Left renal cortex interstitium (tissue), 4 donors: ENCODE measurements at places on chromosomes 3 and 15. TPM values are rescaled to one million over a fixed set of nuclear protein-coding genes. Genes with fewer than 3 reads are reported as not detected.

The TGM4 gene
- polyA plus RNA-seq, result not detected

The CFAP92 gene
- 1.5 TPM for polyA plus RNA-seq

The MRPS11 gene
- polyA plus RNA-seq, result 43.2 TPM

The PPP1R14D gene
- polyA plus RNA-seq, result 0.59 TPM

The SLC6A20 gene
- polyA plus RNA-seq, result 0.11 TPM

The ITIH4 gene
- 11.0 TPM for polyA plus RNA-seq

The RTP1 gene
- not detected for polyA plus RNA-seq

The SV2B gene
- 0.86 TPM for polyA plus RNA-seq

The CACNA2D2 gene
- polyA plus RNA-seq, result 18.6 TPM

The HIGD1A gene
- 160 TPM for polyA plus RNA-seq

DNA sequence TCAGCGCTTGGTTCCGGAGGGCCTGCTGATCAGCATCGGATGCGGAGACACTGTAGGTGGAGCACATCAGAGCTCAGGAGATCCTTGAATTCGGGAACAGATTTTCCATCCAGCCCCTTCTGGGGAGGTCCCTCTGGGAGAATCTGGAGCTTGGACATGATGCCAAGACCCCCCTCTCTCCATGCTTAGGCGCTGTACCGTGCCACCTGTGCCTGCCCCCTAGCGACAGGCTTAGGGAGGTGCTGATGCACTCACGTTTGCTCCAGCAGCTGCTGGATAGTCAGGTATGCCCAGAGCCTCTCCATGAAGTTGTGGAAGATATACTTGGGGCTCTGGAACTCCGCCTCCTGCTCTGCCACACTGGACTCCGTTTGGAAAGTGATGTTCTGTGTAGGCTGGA, 9.7 kb downstream of the ITIH4 start:
- DNase-seq, result no peak

GRCh38 chr3:129984125-129984524, 9.6 kb downstream of the TRH start:
- no peak for DNase-seq

DNA sequence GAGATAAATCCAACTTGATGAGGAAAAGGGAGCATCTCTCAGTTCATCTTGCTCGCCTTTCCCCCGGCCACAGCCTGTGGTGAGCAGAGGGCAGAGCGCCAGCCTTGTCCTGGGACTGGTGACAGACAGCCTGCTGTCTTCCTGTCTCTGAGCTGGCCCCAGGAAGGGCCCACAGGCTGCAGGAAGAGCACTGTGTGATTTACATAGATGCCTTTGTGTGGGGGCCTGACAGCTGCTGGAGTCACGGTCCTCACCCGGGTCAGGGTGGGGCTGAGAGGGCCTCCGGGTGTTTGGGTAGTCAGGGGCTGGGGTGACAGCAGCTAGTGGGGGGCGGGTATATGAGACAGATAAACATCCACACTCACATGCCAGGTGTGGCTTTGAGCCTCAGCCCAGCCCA, 29.3 kb downstream of the PLA2G4D start:
- no peak for DNase-seq

- DNase-seq, result no peak
These were observed 52.8 kb upstream of the LRIG1 start for GRCh38 chr3:66553441-66554113.

DNA sequence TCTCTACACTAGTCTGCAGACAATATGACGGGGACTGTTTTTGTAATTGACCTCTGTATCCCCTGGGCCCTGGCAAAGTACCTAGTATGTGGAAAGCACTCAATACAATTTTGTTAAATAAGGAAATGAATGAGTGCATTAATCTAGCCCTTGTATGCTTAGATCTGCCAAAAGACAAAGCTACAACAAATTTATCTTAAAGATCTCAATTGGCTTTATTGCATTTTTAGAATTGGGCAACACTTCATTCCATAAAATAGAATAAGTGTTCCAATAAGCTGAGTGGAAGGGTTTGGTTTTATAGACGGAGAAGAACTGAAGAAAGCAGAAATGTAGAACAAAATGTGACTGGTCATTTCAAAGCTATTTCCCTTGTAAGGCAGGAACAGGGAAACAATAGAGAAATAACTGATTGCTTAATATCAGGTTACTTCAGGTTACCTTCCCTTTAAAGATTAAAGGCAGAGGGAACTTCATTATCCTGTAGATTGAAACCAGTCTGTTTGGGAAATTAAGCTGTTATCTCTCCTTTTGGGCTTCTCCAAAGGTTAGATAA, 108.3 kb upstream of the MME start:
- no peak for DNase-seq

DNA sequence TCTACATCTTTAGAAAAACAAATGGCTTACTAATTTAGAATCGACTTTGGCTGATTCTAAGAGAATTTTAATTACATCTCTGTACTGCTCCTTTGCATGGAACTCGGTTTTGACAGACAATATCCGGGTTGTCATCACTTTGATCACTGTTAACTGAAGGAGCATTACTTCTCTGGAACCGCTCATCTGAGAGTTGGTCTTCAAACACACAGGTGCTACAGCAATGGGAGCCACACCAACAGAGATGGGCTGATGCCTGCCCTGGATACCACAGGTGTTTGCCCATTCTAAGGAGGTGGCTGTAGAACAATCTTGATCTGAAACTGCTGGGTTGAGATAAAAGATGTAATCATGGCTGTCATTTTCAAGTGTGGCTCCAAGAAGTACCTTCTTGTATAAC, 21.6 kb downstream of the LINS1 start:
- no peak for DNase-seq

DNA sequence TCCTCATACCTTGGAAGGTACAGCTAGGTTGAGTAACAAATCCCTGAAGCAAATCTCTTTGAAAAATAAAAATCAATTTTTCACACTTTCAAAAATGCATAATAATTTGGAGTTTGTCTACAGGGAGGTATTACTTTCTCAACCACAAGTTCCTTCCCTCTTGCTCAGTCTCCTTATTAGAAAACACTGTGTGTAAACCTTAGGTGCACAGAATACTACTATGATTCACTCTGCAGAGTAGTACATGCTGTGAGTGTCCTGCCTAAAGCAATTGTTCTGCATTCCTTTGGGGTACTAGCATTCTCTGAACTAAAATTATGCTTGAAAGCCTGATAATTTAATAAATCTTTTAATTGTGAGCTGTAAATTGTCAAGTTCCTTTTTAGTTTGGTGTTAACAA, 115.9 kb upstream of the EPHA3 start:
- no peak for DNase-seq

DNA sequence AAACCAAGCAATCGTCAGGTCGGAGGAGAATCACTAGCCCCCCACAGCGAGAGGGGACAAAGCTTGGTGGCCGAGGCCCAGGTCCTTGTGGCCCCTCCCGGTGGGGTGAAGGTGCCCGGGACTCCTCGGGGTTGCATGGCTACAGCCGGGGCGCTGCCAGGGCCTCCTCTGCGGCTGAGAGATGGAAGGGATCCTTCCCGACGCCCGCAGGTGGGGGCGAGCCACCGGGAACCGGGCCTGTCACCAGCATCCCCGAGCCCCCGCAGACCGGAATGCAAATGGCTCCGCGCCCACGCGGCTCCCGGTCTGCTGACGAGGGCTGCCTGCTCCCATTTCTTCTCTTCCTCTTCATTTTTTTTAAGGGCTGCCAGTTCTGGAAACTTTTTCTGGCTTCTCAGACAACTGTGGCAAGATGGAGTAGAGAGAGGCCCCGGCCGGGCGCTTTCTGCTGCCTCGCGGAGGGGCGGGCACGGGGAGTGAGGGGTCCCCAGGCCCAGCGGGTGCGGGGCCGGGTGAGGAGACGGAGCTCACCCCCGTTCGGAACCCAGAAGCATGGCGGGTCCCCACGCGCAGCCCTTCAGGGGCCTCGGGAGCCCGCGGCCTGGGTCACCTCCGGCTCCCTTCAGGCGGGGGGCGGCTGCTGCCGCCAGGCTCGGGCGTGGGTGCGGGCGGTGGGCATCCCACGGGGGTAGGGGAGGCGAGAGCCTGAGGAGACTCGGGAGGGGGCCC, 27.5 kb downstream of the MELTF start:
- DNase-seq, result no peak
